Stimulated activated CD8-positive, alpha-beta memory T cell treated with anti-CD3 and anti-CD28 coated beads, Interleukin-15, amount 100 ng/mL, for 48 hours (primary cell): ENCODE measurements at places on chromosomes 13 and 19.

- no peak for DNase-seq
These were observed 1.8 kb downstream of the FXYD1 start for GRCh38 chr19:35140207-35140961.

- peak; percentile 56 for DNase-seq
These were observed 11.2 kb upstream of the PRR19 start for GRCh38 chr19:42290523-42291434.

DNA sequence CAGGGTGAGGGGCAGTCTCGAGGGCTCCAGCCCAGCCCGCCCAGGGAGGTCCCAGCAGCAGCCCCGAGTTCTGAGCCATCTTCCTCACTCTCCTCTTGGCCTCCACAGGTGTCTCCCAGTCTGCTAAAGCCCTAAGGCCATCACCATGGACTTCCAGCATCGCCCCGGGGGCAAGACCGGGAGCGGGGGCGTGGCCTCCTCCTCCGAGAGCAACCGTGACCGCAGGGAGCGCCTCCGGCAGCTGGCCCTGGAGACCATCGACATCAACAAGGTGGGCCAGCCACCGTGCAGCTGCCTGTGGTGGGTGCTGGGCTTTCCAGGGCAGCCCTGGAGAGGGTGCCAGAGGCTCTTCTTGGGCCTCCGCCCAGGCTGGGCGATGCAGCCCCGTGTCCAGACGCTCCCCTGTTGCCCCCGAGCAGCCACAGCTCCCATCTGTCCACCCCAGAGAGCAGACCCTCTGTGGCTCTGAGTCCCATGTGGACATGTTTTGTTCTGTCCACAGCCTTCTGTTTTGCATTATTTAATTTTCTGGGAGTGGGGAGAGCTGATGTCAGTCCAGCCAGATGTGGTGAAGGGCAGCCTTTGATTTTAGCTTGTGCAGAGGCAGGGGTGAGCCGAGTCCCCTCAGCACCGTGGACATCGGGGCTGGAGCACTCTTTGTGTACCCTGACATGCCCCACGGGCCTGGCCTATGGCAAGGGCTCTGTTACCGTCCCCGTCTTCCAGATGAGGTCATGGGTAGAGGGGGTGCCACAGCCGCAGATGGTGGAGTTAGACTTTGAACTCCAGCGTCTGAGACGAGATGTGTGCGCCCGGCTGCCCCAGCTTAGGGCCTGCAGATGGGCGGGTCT lies 5.6 kb upstream of the AMH start:
- DNase-seq: no peak

DNA sequence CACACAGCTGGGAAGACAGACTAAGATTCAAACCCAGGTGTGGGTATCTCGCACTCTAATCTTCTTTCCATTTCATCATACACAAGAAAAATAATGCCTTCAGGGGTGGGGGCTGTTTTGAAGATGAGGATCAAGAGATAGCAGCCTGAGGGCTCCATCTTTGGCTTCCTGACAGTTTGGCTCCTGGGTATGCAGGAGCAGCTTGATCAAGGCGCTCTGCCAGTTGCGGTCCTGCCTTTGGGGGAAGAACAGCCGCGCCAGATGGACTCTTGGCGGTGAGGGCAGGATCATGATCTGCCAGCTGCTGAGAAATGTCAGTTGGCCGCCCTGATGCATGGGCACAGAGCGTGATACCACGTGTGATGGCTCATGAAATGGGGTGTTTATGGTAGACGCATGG lies 119.1 kb downstream of the IER2 start:
- DNase-seq: no peak

DNA sequence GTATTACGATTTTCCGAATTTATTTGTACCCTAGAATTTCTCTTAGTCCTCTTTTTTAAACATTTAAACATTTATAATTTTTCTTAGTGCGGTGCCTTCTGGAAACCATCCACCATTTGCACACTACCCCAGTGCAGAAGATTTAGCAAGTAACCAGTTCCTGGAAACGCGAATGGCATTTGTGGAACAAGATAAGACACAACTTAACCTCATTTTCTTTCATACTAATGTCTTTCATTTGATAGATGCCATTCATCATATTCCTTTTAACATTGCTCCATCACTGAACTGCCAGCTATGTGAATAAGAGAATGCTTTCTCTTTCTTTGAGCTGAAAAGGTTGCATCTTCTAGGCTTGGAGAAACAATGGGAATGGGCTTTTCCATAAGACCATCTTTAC lies 6.8 kb downstream of the FRY start:
- no peak for DNase-seq

GRCh38 chr13:98563071-98563470 lies 13.8 kb downstream of the STK24 start:
- DNase-seq: no peak

GRCh38 chr13:72726726-72727416 lies 558 bp downstream of the MZT1 start:
- DNase-seq: peak; percentile 43

DNA sequence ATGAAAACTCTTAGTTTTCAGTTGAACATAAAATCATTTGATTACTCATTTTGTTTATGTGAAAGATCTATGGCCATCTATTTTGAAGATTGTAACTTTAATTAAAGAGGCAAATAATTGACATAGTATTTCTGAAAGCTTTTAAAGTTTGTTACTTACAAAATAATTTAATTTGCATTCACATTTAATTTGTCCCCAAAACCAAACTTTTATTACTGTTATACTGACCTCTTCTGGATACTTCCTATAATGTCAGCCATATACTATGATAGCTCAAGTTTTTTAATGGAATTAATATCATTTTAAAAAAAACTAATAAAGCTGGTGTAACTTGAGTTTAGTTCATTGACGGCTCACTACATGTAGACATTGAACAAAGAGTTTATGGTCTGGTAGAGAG lies 4.9 kb upstream of the SGCG start:
- DNase-seq: no peak

GRCh38 chr19:34173193-34173956 lies 1.1 kb downstream of the LSM14A start:
- DNase-seq: no peak

GRCh38 chr19:10027158-10027997 lies 14.1 kb downstream of the RDH8 start:
- peak; percentile 64 for DNase-seq

DNA sequence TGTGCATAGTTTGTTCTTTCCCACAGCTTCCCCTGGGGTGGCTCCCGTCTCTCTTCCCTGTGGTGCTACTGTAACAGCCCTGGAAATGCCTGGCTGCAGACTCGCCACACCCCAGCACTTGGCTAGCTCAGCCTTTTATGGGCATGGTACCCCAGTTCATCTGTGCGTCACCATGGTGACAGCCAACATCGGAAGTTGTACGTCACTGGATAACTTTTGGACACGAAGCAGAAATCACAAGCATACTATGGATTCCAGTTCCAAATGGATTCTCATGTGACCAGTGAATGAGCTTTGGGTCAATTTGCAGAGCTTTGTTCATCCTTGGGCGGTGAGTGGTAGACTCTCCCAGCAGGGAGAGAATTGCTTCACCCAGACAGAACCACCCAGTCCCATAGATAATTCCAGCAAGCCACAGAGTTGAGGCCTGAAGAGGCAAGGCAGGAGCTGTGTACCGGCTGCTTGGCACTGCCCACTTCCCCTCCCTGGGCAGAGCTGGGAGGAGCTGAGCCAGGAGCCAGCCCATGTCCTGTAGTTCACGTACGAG lies 54.4 kb downstream of the COL4A2 start:
- no peak for DNase-seq

DNA sequence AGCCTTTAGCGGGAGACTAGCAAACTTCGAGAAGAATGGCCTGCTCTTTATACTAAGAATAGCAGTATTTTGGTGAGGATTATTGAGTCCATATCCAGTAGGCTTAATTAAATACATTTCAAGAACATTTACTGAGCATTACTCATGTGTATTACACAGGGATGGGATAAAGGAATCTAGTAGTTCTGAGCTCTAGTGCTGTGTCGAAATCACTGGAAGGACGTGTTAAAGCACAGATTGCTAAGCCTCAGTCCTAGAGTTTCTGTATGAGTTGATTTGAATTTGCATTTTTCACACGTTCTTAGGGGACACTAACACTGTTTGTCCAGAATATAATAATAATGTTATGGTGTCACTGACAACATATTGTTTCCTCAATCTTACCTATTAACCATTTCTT lies 9.0 kb downstream of the ZNF302 start:
- DNase-seq: no peak

- DNase-seq: no peak
These were observed 434.1 kb downstream of the ZNF536 start for GRCh38 chr19:30806311-30806710.

DNA sequence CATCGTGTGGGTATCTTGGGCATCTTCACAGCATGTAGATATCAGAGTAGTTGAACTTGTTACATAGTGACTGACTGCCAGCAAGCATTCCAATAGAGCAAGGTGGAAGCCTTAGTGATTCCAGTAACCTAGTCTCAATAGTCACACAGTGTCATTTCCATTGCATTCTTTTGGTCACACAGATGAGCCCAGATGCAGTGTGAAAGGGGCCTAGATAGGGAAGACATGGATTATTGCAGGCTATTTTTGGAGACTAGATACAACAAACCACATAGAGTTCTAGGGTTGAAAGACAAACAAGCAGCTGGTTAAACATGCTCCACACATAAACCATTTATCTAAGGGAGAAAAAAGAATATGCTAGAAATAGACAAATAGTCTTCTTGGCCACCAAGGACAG lies 553.5 kb downstream of the DCT start:
- DNase-seq: no peak

GRCh38 chr19:2944775-2945574 lies at the start of gene ZNF77:
Gene ZNF77, minus strand, starts transcription at chr19:2944971. Its CDS starts 131 bp downstream, at chr19:2944840.
- peak; percentile 97 for DNase-seq

- peak; percentile 59 for DNase-seq
These were observed 6.8 kb upstream of the ECH1 start for GRCh38 chr19:38838208-38838985.

DNA sequence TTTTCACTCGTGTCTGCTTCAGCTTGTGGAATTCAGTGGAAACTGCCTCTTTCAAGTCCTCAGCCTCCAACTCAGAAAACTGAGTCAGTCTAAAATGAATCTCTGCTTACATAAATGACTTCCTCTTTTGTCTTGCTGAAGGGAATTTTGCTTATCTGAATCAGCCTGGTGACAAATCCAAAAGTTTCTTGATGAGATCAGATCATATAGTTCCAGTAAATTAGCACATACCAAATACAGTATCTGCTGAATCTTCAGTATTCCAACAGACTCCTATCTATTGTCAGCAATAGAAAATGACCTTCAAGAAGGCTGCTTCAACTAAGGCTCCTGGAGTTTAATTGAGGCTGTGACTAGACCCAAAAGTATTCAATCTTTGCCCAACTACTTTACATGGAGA lies 290.0 kb downstream of the MZT1 start:
- no peak for DNase-seq

- no peak for DNase-seq
These were observed 72.2 kb downstream of the KCTD15 start for GRCh38 chr19:33868788-33869412.

GRCh38 chr13:97194479-97194878 lies 27.7 kb upstream of the MBNL2 start:
- DNase-seq: no peak

GRCh38 chr19:7737215-7737614 lies 5.3 kb upstream of the CLEC4G start:
- DNase-seq: no peak

DNA sequence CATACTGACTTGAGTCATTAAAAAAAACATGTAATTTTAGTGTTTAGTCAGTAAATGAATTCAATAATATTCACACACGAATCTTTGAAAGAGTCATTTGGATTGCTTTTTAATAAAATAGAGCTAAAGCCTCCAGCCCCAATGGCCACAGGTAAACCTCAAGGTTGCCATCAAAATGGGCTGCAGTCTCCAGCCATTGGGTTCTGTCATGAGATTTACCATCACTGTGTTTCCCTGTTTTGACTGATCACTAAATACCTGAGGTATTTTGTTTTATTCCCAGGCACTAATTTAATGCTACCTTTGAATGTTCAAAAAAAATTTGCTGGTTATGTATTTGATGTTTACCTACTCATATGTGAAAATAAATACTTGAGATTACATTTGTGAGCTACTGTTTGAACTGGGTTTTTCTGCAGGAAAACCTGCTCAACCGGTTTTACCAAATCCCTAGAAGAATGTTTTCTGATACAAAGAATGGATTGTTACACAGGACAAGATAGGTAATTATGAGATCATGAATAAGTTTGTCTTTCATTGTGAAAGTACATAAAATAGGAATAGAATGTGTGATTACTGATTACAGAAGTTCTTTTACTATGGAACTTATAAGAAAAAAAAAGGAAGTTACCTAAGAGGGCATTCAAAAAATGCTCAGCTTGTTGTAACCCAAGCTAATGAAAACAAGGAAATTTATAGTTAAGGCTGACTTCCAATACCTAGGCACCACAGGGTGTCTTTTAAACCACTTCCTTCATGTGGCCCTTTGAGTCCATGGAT lies 391.3 kb downstream of the EFNB2 start:
- no peak for DNase-seq

- no peak for DNase-seq
These were observed 152.4 kb upstream of the ATXN8OS start for GRCh38 chr13:69955271-69955670.

DNA sequence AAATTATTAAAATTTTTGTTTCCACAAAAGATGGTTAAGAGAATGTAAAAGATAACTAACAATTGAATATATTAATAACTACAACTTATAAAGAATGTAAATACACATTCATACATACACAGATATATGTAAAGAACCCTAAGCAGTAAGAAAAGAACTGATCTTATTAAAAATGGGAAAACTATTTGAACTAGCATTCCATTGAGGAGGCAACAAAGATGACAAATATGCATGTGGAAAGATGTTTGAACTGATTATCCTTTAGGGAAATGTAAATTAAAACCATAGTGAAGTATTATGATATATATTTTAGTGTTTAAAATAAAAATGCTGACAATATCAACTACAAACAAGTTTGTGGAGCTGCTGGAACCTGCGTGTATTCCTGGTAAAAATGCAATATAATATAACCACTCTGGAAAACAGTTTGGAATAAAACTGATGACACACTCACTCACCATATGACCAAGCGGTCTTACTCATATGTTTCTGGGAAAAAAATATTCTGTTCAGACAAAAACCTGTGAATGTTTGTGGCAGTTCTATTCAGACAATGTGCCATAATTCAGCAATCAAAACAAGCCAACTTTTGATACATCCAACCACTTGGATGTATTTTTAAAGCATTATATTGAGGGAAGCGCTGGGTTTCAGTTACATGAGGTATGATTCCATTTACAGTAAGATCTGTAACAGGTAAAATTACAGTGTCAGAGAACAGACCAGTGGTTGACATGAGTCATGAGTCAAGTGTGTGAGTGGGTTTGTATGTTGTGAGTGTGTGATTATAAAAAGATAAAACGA lies 694.4 kb upstream of the SLITRK5 start:
- no peak for DNase-seq
